C1 segment of cervical spinal cord (tissue), 14 donors: ENCODE measurements at places on chromosomes 3 and 15.
A peak's percentile ranks its signal among the peaks of the same experiment; 100 is the strongest.

GRCh38 chr15:35698331-35698730, 152.4 kb upstream of the DPH6 start:
- DNase-seq = no peak

DNA sequence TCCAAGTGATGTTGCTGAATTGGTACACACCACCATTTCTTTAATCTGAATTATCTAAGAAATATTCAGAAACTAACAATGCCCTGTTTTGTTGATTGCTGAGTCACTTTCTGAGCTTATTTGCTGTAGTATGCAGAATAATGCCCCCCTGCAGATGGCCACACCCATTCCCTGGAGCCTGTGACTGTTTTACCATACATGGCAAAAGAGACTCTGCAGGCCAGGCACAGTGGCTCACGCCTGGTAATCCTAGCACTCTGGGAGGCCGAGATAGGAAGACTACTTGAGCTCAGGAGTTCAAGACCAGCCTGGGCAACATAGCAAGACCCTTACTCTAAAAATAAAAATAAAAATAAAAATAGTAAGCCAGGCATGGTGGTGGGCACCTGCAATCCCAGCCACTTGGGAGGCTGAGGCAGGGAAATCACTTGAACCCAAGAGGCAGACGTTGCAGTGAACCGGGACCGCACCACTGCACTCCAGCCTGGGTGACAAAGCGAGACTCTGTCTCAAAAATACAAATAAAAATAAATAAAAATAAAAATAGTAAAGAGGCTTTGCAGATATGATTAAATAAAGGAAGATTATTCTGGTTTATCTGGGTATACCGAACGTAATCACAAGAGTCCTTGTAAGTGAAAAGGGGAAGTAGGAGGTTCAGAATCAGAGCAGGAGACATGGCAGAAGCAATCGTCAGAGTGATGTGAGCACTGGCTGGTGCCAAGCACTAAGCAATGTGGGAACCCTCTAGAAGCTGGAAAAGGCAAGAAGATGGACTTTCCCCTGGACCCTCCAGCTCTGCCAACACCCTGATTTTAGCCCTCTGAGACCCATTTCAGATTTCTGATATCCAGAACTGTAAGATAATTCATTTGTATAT, 19.0 kb downstream of the PCYT1A start:
- DNase-seq = no peak

GRCh38 chr3:122966045-122966444, 61.5 kb downstream of the SEMA5B start:
- DNase-seq = no peak

GRCh38 chr15:31280046-31280830, 46.4 kb upstream of the KLF13 start:
- peak; percentile 95 for DNase-seq

- DNase-seq = no peak
These were observed 72.5 kb upstream of the POLG start for GRCh38 chr15:89406940-89407607.

GRCh38 chr15:42152921-42153698, 3.3 kb downstream of the PLA2G4F start:
- DNase-seq = no peak

GRCh38 chr3:49799761-49800160, at the start of gene CDHR4:
CDHR4 (minus strand) TSS chr3:49799873; CDS start chr3:49799812, 61 bp downstream.
- DNase-seq = no peak

DNA sequence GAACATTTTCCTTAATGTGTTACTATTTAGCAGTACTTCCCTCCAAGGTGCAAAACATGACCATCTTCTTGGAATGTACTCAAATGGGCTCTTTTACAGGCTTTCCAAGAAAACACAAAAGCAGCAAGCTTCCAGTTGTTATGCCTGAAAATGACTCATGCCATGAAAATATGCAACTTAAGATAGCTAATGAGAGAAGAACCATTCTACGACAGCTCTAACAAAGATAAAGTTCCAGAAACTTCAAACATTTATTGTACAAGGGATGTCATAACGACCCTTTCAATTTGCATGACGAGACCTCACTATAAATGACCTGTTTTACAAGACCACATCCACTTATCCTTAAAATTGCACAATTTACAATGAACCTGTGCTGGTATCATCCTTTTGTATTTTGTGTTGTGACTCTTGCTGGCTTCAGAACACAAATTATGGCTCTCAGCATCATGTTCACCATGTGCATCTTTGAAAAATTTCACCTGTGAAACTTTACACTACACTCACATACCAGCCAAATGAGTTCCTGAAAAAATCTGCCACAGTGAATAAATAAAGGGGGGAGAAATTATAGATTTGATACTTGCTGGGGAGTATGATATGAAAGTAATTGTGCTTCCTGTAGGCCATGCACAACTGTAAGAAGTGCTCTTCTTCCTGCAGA, 433.7 kb downstream of the MAGI1 start:
- no peak for DNase-seq

- peak; percentile 77 for DNase-seq
These were observed at the start of gene RFC4 for GRCh38 chr3:186806089-186807055. RFC4 (minus strand) TSS chr3:186806482; CDS start chr3:186804713, 1,769 bp downstream.

- no peak for DNase-seq
These were observed 25.0 kb downstream of the SRGAP3 start for GRCh38 chr3:9224490-9224889.

GRCh38 chr3:144011251-144011799, 39.7 kb downstream of the DIPK2A start:
- DNase-seq = no peak

DNA sequence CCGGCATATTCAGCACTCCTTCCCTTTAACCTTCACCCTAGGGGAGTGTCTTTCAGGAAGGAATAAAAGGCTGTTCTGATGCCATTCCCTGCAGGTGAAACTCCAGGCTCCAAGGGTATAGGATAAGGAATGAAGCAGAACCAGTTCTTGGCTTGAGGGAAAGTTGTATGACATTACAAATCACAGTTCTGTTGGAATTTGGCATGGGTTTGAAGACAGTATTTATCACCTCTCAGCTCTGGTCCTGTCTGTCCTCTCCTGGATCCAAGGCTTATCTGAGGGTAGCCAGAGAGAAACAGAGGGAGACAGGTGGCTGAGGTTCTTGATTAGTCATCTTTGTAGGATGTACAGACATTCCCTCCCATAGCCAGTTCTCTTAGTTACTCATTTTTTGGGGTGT, 37.1 kb downstream of the RAB11A start:
- no peak for DNase-seq

- DNase-seq = no peak
These were observed 398.0 kb upstream of the CNTN4 start for GRCh38 chr3:1700650-1701049.

- DNase-seq = no peak
These were observed 552.3 kb downstream of the NAALADL2 start for GRCh38 chr3:175411405-175411804.

DNA sequence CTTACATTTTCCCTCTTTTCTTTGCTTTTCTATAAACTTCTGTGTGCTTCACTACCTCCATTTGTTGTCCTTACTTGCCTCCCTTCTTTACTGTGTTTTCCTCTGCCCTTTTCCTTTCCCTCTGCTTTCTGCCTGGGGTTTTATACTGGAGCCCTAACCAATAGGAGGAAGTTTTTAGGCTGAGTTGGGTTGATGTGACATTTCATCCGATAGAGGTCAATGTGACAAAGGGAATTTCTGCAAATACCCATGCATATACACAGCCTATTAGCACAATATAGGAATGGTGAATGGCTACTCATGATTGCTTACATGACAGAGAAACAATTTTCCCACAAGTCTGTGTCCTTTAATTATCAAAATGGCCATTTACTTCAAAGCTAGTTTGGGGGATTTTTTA, 153.0 kb upstream of the ARPP21 start:
- no peak for DNase-seq

DNA sequence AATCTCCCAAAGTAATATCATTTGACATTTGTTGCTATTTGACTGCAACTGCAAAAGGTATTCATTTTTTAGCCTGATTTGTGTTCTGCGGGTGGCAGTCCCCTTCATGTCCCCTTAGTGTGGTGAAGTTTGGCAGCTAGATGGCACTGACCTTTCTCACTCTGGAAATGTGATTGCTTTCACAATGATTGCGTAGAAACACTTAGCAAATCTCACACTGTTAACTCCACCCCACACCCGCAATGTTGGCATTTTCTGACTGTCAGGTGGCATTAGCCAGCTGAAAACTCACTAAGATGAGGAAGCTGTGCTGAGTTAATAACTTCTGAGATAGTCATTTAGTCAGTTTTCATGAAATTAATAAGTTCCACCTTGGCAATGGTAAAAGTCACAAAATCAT, 76.9 kb downstream of the TRIM69 start:
- no peak for DNase-seq

GRCh38 chr3:150370122-150370602, 37.9 kb upstream of the TSC22D2 start:
- DNase-seq = no peak

GRCh38 chr3:112126511-112126911, 6.5 kb downstream of the GCSAM start:
- DNase-seq = no peak

- no peak for DNase-seq
These were observed 92.2 kb downstream of the CMSS1 start for GRCh38 chr3:99909714-99910495.
